ENCODE measurements at places on chromosomes 16 and 17. TPM values are rescaled to one million over a fixed set of nuclear protein-coding genes. Genes with fewer than 3 reads are reported as not detected.
A peak's percentile ranks its signal among the peaks of the same experiment; 100 is the strongest.

KRT32 gene
- not detected for polyA plus RNA-seq

DNA sequence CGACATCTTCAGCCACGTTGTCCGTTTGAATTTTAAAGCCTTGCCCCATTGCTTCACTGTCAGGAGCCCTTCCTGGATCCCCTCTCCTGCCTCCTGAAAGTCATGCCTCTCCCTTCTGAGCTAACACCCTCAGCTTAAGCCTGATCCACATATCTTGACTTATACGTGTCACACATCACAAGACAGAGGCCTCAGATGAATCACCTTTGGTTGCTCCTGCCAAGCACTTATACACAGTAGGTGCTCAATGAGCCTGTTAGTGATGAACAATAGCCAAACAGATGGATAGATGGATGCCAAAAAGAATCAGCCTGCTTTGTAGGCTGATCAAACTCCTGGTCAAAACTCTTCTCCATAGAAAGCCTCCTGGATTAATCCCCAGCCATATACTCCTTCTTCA is 31.8 kb downstream of the PITPNM3 start:
- H3K4me1 ChIP-seq: peaks cover 3% of the 10 kb centered on the region
- no peaks in the 10 kb centered on the region for H3K36me3 ChIP-seq
- no peak overlapping the region for H3K27ac ChIP-seq
- no peak for DNase-seq

DNA sequence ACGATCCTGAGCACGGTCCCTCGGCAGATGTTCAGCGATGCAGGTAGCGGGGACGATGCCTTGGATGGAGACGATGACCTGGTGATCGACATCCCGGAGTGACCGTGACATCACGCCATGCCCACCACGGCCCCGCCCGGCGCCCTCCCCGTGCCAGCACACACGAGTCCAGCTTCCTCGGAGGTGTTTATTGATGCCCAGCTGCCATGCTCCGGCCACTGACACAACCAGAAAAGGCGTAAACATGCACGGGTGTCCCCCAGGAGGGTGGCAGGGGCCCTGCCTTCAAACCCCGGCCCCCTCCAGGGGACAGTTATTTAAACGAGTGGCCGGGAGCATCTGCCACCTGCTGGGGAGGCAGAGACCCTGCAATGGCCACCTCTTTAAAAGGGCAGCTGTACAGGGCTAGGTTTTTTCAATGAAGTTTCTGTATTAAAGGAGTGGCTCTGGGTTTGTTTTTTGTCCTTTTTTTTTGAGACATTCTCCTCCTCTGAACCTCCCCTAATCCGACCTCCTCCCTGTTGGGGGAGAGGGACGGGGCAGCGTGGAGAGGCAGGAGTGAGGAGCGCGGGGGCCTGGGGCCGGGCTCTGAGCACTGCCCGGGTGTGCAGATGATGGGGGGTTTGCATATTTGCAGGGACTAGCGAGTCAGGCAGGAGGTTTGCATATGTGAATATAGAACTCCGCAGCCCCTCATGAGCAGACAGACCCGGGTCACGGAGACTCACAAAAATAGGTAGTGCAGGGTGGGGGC is 5.3 kb downstream of the DOC2A start:
- H3K4me1 ChIP-seq: no peaks in the 10 kb centered on the region
- peaks cover 5% of the 10 kb centered on the region for H3K36me3 ChIP-seq
- peak; percentile 11 for DNase-seq
- H3K27ac ChIP-seq: no peak overlapping the region
- no peak overlapping the region for H3K4me3 ChIP-seq

DNA sequence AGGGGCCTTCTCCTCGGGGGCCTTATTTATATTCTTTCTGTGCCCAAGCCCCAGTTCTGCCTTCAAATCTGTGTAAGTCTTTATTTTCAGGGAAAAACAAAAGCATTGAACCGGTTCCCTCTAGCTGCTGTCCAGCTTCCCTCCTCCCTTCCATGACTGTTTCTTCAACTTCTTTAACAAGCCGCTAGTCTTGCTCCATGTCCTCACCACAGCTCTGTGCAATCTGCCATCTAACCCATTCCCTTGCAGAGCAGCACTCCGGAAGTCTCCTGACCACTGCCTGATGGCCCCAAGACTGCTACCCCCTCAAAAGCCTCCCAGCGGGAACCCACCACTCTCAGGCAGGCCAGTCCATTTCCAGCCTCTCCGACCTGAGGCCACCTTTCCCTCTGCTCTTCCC is 16.9 kb downstream of the EMC8 start:
- no peak for DNase-seq
- peaks cover 10% of the 10 kb centered on the region for H3K36me3 ChIP-seq
- peaks cover 16% of the 10 kb centered on the region for H3K4me1 ChIP-seq
- no peaks in the 10 kb centered on the region for H3K27me3 ChIP-seq
- H3K27ac ChIP-seq: no peak overlapping the region
- no peak overlapping the region for H3K4me3 ChIP-seq

TOM1L2 gene
- polyA plus RNA-seq: 31.7 TPM

KRTAP2-1 gene
- polyA plus RNA-seq: not detected

GRCh38 chr16:21263640-21264570 is 14.2 kb downstream of the CRYM start:
- H3K27ac ChIP-seq: no peak overlapping the region
- peaks cover 3% of the 10 kb centered on the region for H3K27me3 ChIP-seq
- no peaks in the 10 kb centered on the region for H3K36me3 ChIP-seq
- H3K4me1 ChIP-seq: no peaks in the 10 kb centered on the region

GRCh38 chr16:55642611-55643010 is 13.2 kb upstream of the SLC6A2 start:
- no peak overlapping the region for H3K4me3 ChIP-seq
- no peaks in the 10 kb centered on the region for H3K36me3 ChIP-seq
- H3K27ac ChIP-seq: no peak overlapping the region
- no peaks in the 10 kb centered on the region for H3K4me1 ChIP-seq
- DNase-seq: no peak

GRCh38 chr16:620700-621525 is 9.9 kb upstream of the WFIKKN1 start:
- H3K4me1 ChIP-seq: no peaks in the 10 kb centered on the region
- no peaks in the 10 kb centered on the region for H3K36me3 ChIP-seq
- no peak overlapping the region for H3K27ac ChIP-seq
- no peaks in the 10 kb centered on the region for H3K27me3 ChIP-seq
- no peak overlapping the region for H3K4me3 ChIP-seq

SCGB1C2 gene
- polyA plus RNA-seq: not detected

DNA sequence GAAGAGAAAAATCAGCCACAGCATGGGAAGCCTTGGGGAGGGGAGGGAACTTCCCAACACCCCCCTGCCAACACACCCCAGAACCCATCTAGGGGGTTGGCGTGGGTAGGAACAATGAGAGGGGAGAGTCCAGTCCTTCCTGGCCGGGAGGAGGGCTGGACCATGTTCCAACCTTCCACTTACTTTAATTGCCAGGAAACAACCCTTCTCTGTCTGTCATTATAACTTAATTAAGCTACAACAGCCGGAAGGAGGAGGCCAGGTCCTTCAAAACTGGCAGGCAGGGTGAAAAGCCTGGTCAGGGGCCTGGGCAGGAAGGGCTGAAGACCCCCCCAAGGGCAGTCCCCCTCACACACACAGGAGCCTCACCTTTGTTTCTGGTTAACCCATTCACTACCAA is 447.0 kb downstream of the SOX9 start:
- H3K4me3 ChIP-seq: no peak overlapping the region
- H3K4me1 ChIP-seq: no peaks in the 10 kb centered on the region
- no peaks in the 10 kb centered on the region for H3K27me3 ChIP-seq
- no peak overlapping the region for H3K27ac ChIP-seq
- H3K36me3 ChIP-seq: no peaks in the 10 kb centered on the region
- DNase-seq: no peak

DNA sequence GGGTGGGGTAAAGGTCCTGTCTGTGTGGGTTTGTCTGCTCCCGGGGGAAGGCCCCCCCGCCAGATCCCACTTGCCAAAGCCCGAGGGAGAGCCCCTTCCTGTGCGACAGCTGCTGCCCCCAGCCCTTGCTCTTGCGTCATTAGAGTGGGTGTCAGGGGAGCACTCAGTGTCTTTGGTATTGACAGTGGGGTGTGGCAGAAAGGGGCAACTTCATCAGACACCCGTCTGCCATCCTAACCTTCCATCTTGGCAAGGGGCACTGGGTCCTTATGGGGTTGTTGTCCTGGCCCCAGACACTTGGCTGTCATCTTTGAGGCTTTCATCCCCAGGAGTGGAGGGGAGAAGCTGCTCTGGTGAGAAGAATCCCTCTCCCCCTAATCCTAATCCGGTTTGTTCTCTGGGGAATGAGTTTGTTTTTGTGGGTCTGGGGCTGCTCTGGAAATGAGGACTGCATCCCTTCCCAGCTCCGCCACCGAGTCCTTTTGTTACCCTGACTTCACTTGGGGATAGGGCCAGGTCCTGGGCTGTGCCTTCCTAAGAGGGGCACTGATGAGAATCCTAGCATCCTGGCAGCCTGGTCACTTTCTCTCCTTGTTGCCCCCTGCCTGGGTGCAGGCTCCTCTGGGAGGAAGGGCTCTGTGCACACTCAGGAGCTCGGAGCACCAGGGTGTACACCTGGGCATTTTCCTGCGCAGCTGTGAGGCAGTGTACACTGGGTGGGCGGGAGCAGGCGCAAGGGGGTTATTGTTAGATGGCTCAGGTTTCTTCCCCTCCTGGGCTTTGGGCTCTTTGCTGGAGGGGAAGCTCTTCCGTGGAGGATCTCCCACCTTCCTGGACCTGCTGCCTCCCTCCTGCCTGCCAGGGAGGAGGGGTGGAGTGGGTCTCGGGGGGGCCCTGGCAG is 21.1 kb downstream of the GJD3 start:
- no peak for DNase-seq
- peak overlapping the region; percentile 77 for H3K27ac ChIP-seq
- peak overlapping the region; percentile 76 for H3K4me3 ChIP-seq
- H3K4me1 ChIP-seq: peaks cover 56% of the 10 kb centered on the region
- no peaks in the 10 kb centered on the region for H3K36me3 ChIP-seq

DNA sequence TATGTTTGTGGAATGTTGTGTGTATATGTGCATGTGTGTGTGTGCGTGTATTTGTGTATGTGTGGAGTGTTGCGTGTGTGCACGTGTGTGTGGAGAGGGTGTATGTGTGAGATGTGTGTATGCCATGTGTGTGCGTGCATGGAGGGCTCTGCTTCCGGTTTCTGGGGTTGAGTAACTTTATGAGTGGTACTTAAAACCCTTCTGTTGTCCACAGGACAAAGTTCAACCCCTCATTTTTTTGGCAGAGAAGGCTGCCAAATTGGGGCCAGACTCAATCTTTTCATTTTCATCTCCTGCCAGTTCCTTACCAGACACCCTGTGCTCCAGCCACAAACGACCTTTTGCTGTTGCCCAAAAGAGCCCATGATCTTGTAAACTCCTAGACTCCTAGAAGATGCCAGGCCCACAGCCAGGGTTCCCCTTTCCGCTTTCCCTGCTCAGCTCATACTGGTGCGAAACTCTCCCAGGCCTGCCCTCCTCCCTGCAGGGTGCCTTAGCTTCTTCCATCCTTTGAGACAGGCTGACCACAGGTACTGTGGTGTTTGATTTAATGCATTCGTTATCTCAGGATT is 100.2 kb downstream of the CMIP start:
- H3K27me3 ChIP-seq: no peaks in the 10 kb centered on the region
- H3K4me1 ChIP-seq: peaks cover 31% of the 10 kb centered on the region
- no peak overlapping the region for H3K27ac ChIP-seq
- H3K4me3 ChIP-seq: no peak overlapping the region

TP53TG3C gene
- not detected for polyA plus RNA-seq

- no peak for DNase-seq
- peaks cover 12% of the 10 kb centered on the region for H3K27me3 ChIP-seq
- no peak overlapping the region for H3K4me3 ChIP-seq
- no peaks in the 10 kb centered on the region for H3K4me1 ChIP-seq
- H3K36me3 ChIP-seq: no peaks in the 10 kb centered on the region
- H3K27ac ChIP-seq: no peak overlapping the region
These were observed 12.0 kb upstream of the CLUH start for GRCh38 chr17:2723505-2723996.

DNA sequence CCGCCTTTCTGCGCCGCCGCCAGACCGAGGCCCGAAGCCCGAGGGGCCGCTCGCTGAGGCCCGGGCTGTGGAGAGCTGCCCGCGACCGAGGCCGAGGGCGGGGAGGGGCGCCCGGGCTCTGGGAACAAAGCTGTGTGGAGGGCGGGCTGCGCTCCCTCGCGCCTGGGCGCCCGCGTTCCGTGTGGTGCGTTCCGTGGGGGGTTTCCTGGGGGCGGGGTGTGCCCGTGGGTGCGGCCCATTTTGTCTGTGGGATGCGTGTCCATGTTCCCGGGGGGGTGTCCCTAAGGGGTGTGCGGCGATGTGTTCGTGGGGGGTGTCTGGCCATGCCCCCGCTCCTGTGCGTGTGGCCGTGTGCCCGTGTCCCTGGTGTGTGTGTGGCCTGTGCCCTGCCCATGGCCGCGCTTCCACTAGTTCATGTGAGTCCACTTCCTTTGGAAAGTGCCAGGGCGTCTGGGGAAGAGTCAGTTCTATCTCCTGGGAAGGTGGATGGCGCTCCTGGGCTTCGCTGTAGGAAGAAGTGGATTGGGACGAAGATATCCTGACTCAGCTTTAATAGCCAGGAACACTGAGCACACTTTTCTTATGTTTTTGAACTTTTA is 520 bp downstream of the JPT2 start:
- peaks cover 20% of the 10 kb centered on the region for H3K36me3 ChIP-seq
- peak overlapping the region; percentile 1 for H3K27ac ChIP-seq
- H3K4me3 ChIP-seq: peak overlapping the region; percentile 78
- DNase-seq: peak; percentile 36

- no peaks in the 10 kb centered on the region for H3K27me3 ChIP-seq
- DNase-seq: peak; percentile 65
- H3K4me1 ChIP-seq: no peaks in the 10 kb centered on the region
- H3K4me3 ChIP-seq: no peak overlapping the region
These were observed 41.3 kb downstream of the USP31 start for GRCh38 chr16:23107936-23108335.

DNA sequence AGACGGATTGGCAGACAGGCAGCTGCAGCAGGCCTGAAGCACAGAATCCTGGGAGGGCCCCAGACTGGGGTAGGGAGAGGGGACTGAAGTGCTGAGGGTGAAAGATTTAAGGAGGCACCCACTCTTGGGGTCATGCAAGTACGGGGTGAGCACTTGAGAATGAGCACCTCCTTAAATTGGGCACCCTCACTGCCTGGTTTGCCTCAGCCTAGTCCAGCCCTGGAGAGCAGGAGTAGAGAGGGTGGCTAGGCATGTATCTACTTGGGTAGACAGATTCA is 154.1 kb upstream of the CDC42EP4 start:
- no peak overlapping the region for H3K4me3 ChIP-seq
- no peak for DNase-seq
- H3K4me1 ChIP-seq: no peaks in the 10 kb centered on the region
- no peak overlapping the region for H3K27ac ChIP-seq
- no peaks in the 10 kb centered on the region for H3K27me3 ChIP-seq

Measured in endothelial cell of umbilical vein (primary cell).